ENCODE measurements at places on chromosomes 3 and 15.

- no peak for DNase-seq
Measured at GRCh38 chr3:160886421-160886820, 130.4 kb downstream of the PPM1L start.

DNA sequence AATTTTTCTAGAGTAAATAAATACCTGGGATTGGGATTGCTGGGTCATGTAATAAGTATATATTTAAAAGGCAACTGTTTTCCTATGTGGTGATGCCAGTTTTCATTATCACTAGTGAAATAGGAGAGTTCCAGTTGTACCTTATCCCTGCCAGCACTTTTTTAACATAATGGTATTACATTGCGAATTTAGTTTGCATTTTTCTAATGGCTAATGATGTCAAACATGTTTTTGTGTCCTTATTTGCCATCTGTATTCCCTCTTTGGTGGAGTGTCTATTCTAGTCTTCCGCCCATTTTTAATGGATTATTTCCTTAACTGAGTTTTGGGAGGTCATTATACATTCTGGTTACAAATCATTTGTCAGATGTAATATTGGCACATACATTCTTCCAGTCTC is 88.3 kb downstream of the GHSR start:
- DNase-seq: no peak

DNA sequence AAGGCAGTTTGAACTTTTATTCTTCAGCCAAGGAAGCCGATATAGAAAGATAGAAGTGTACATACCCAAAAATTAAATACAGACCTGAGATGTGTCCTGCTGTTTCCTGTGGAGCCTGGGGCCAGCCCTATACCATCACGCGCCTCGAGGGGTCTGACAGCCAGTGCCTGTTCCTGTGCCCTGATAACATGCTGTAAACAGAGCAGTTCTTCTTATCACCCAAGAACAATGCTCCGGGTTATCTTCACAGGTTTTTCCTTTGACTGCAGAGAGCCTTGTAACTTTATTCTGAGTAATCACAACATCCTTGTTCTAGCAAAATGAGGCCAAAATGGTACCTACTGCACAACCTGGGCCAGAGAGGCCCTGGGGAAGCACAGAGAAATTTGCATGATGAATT is 289.7 kb upstream of the CHRM5 start:
- no peak for DNase-seq

GRCh38 chr15:73856458-73857192 is 16.7 kb upstream of the TBC1D21 start:
- no peak for DNase-seq

DNA sequence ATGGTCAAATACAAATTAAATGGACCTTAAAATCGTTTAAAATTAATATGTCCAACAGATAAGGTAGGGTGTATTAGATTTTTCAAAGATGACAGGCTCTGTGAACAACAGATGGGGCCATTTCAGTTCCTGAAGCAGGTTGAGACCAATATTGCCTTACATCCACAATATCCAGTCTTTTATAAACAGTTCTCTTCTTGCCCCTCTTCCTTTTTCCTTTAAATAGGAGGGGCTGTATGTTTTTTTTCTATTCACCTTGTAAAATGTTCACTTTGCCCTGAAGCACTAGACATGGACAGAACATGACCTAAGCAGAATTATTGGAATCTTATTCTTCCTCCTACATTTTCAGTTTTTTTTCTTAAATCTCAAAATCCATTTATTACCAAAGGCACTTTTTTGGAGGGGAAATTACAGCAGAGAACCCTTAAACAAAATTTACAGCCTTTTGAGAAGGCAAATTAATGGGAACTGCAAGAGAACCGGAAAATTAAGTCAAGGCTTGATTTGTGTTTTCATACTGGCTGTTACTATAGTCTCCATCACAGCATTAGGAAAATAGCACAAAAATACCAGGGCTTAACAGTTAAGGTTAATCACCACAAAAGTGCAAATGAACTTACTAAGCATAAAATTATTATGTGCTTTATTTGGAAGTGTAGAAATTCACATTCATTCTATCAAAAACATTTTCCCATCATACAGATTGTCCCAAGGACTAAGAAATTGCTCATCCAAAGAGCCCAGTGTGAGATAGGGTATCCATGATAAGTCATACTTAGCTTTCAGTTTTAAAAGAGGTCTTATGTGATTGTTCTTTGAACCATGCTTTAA is 55.8 kb downstream of the CMSS1 start:
- no peak for DNase-seq

GRCh38 chr3:114494498-114494897 is 200.7 kb downstream of the TIGIT start:
- no peak for DNase-seq

- DNase-seq: no peak
Measured at GRCh38 chr3:122957707-122958689, 69.6 kb downstream of the SEMA5B start.

DNA sequence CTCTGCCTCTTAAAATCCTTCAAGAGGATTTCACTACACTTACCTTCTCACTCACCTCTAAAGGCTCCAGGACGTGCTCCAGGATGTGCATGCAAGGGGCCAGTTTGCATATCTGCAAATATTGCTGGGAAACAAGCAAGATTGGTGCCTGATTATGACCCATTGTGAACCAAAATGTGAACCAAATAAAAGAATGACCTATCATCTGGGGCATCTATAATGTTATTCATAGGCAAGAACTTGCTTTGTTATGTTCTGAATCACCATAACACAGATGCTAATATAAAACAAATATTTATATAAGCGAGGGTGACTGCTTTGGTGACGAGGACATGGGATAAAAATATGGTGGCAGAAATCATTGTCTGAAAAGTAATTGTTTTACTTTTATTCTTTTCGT is 5.5 kb downstream of the IL12A start:
- DNase-seq: no peak

- no peak for DNase-seq
Measured at GRCh38 chr3:88203642-88204055, 53.9 kb downstream of the C3orf38 start.

- no peak for DNase-seq
Measured at GRCh38 chr15:74283368-74283767, 47.2 kb downstream of the CCDC33 start.

DNA sequence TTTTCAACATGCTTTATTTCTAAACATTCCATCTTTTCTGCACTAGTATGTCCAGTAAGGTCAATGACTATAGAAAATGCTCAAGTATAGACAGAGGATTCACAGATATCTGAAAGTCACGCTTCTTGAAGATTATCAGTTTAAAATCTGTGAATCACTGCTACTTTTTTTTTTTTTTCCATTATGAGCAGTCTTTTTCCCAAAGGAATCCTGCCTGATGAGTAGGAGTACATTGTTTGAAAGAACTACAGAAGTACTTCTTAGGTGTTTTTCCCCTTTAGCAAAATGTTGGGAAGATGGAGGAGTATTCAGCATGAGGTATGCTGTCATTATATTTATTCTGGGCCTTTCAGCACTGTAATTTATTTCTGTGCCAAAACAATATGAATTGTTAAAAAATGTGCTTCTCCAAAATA is 266.2 kb downstream of the NLGN1 start:
- no peak for DNase-seq

DNA sequence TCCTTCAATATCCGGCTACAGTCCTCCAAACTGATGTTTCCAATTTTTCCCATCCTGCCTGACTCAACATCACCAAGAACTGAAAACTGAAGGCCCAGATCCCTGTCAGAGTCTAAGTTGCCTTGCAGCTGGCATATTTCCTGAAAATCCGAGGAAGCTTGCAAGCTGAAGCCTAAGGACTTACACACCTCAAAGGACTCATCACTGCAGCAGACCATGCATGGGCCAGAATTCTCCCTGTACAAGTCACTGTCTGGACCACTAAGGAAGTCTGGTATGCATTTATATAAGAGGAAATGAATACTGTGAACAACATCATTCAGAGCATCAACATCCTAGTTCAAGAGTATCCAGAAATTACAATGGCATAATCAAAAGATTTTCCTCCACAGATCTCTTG is 548.8 kb upstream of the MDFIC2 start:
- DNase-seq: no peak

GRCh38 chr3:120742849-120743365 is 363 bp downstream of the GTF2E1 start:
- peak; percentile 34 for DNase-seq

DNA sequence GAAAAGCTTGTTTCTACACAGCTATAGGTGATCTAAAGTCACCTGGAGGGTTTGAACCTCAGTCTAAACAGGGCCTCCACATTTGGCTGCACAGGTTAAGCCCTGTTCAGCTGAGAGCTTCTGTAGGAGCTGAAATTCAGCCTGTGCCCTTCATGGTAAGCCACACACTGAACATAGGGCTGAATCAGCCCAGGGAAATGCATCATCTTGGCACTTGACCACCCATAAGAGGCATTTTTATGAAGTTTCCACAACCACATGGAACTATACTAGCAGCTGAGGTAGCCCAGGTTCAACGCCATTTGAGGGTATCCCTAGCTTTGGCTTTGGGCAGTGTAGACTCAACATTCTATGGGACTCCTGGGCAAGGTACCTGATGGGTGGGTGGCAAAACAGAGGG is 126.8 kb downstream of the FAM174B start:
- no peak for DNase-seq

- no peak for DNase-seq
Measured at GRCh38 chr3:49656541-49657112, 17.5 kb upstream of the APEH start.

- no peak for DNase-seq
Measured at GRCh38 chr3:57150113-57150581, 15.0 kb downstream of the IL17RD start.

GRCh38 chr3:6060251-6060650 is 800.7 kb upstream of the GRM7 start:
- no peak for DNase-seq

- no peak for DNase-seq
Measured at GRCh38 chr3:5011555-5012256, 32.5 kb downstream of the BHLHE40 start.

GRCh38 chr15:91694831-91695210 is 158.7 kb upstream of the SLCO3A1 start:
- DNase-seq: no peak

DNA sequence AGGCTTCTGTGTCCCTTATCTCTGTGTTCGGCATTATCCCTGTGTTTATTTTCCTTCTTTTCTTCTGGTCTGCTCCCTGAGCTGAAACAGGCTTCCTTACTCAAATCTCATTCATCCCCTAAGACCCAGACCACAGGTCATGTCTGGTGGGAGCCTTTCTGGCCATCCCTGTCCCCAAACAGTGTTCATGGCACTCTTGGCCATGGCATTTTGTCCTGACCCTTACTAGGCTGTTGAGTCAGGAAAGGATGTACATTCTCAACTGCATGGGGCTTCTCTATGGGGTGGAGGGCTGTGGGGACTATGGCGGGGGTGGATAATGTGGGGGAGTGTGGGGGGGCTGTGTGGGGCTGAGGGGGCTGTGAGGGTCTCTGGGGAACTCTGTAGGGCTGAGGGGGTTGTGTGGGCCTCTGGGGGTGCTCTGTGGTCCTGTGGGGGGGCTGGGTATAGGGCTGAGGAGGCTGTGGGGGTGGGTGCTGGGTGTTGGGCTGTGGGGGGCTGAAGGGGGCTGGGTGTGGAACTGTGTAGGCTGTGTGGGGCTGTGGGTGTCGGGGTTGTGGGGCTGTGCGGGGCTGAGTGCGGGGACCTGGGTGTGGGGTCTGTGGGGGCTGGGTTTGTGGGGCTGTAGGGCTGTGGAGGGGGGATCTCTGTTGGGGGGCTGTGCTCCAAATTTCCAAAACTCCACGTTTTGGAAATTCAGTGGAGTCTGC is 64.3 kb downstream of the KLF13 start:
- DNase-seq: no peak

DNA sequence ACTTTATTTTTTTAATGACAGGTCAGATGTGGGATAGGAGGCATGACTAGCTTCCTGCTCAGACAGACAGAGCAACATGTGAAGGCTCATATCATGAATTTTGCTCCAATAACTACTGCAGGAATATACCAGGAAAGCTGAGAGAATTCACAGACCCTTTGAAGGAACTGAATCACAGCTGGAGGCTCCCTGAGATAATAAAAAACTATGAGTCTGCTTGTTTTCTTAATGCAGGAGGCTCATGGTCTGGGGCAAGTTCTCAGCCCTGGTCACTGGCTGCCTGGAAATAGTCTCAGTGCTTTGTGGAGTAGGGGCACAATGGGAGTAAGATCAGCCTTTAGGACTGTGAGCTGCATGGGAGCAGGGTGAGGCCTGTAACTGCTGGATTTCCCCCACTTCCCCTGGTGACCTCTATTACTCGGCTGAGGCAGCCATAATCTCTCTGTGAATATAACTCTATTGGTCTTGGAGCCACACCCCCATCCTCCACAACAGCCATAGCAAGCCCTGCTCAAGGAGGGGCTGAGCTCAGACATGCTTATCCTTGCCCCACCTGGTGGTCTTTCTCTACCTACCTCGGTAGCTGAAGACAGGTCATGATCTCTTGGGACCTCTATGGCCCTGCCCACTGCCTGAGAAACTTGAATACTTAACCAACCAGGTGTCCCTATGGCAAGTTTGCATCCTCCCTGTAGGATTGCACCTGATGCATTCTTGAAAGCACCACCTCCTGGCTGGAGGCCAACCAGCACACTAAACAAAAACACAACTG is 281.6 kb upstream of the TMCO5A start:
- no peak for DNase-seq

- DNase-seq: peak; percentile 2
Measured at GRCh38 chr3:107431246-107432012, 54.2 kb downstream of the CCDC54 start.

- no peak for DNase-seq
Measured at GRCh38 chr15:59532770-59533379, 78.7 kb upstream of the GCNT3 start.

- DNase-seq: no peak
Measured at GRCh38 chr15:83695246-83695645, 41.3 kb downstream of the ADAMTSL3 start.

DNA sequence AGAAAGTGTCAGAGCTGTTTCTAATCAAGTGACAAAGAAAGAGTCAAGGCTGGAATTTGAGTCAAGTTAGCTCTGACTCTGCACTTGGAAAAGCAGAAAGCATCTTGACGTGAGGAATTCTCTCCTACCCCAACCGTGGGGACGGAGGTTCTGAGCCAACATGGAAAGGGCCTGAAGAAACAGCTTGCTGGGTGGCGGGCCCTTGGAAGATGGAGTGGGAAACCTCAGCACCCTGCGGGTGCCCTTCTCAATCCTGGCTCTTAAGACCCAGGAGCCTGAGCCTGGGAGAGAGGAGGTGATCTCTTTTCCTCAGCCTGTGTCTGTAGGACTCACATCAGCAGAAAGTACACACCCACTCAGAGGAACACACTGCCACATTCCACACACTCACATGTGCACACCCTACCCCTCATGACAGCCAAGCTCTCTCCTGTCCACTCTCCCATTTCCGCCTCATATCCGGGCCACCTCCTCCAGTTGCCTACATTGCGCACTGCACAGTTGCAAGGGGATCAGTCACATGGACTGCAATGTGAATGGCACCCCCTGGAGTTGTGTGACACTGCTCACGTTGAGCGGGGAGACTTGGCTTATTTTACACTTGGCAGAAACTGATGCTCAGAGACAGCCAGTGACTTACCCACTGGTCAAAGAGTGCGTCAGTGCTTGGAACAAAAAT is 101.5 kb upstream of the SLC6A6 start:
- no peak for DNase-seq

GRCh38 chr15:79341396-79341795 is 30.5 kb downstream of the TMED3 start:
- DNase-seq: no peak

GRCh38 chr3:197682713-197683112 is 54.0 kb downstream of the RUBCN start:
- DNase-seq: no peak

GRCh38 chr3:77320514-77320913 is 280.6 kb downstream of the ROBO2 start:
- no peak for DNase-seq

GRCh38 chr3:24377218-24377993 is 117.2 kb downstream of the THRB start:
- no peak for DNase-seq

GRCh38 chr3:190738636-190739155 is 123.8 kb downstream of the GMNC start:
- no peak for DNase-seq

Measured in effector CD8-positive, alpha-beta T cell (primary cell).